Sigmoid colon (tissue), 7 donors: ENCODE measurements at places on chromosomes 16 and 17. TPM values are rescaled to one million over a fixed set of nuclear protein-coding genes. Genes with fewer than 3 reads are reported as not detected.

GRCh38 chr17:38705523-38705802 is 390 bp downstream of the MLLT6 start:
- no peak for DNase-seq

DNA sequence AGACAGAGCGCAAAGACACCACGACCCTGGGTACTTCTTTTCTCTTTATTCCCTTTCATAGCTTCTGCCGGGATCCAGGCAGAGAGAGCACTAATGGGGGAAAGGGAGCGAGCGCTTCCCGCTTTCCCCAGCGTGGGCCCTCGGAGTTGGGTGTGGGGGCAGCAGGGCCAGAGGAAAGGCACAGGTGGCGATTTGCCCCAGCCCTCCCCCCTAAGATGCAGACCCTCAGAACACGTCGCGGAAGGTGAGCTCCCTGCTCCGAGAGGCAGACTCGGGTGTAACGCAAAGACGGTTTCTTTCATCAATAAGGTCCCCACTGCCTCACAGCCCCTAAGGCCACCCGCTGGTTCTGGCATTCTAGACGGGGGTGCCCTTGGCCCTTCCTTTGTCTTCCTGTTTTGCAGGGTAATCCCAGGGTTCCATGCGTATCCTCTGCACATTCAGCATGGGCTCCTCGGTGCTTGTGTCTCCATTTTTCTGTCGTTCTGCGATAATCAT is 570 bp upstream of the NME3 start:
- no peak for DNase-seq

DNA sequence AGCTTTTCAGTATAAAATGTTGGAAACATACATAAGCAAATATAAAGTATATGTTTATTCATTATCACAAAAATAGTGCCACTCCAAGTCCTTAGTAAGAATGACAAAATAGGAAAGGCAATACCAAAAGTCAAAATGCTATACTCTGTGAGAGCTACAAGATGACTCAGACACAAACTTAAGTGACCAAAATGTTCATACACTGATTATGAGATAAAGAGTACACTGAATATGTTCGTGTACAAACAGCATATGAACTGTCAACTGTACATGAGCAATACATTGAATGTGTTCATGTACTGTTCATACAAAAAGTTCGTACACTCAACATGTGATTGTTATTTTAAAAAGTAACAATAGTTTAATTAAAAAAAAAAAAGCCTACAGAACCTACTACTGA is 103.3 kb downstream of the CA4 start:
- DNase-seq, result no peak

DNA sequence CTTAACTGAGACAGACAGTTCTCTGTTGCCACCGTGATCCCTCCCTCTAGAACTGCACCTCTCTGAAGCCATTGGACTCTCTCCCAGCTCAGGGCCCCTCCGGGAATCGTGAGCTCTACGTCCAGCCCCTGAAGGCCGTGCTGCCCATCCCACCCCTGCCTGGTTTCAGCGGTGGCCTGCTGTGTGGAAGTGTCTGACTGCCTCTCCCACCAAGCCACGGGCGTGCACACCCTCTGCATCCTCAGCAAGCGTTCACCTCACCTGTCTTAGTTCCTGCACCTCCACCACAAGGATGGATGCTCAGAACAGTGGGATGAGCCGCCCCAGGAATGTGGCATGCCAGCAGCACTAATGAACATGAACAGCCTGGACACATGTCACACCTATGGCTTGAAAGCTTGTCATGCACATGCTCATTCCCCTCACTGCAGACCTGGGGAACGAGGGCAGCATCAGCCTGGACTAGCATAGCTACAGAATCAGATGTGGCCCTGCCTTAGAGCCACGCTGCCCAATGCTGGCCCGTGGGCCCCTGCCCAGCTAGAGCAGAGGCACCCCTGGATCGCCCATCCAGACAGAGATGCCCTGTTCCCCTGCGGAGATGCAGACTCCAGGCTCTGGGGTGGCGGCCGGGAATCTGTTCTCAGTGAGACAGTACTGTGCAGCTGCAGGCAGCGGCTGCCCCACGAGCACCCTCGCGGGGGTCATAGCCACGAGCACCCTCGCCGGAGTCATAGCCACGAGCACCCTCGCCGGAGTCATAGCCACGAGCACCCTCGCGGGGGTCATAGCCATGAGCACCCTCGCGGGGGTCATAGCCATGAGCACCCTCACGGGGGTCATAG is 73.7 kb upstream of the CHMP6 start:
- peak; percentile 58 for DNase-seq

- DNase-seq, result no peak
Observed at GRCh38 chr16:70381604-70382342, 35.1 kb downstream of the DDX19A start.

- DNase-seq, result no peak
Observed at GRCh38 chr16:89969741-89970410, 21.3 kb downstream of the DEF8 start.

DNA sequence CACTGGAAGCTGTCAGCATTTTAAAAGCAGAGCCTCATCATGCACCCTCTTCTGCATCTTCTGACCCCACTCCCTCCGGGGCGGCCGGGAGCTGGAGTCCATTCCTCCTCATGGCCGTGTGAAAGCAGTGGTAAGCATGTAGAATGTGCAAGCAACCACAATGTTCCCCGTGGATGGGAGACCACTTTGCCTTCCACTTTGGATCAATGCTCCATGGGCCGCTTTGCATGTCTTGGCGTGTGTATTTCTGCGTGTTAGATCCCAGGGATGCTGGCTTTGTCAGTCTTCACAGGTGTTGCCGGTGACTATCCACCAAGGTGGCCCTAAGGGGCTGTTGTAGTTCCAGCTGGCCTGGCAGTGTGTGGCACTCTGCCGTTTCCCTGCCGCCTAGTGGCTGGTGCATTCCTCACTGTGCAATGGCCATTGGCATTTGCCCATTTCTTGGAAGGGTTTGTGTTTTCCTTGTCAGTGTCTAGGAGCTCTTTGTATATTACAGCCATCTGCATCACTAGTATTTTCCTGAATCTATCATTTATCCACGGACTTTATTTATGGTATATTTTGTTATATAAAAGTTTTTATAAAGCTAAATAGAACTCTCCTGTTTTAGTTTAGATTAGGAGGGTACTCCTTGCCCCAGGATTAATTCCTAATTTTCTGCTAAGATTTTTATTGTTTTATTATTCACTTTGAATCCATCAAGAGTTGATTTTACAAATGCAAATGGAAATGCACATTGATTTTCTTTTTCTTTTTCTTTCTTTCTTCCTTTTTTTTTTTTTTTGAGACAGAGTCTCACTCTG is 5.8 kb upstream of the ALDH3A1 start:
- DNase-seq, result peak; percentile 61

- DNase-seq, result no peak
Observed at GRCh38 chr17:2821868-2822267, 25.6 kb downstream of the RAP1GAP2 start.

DNA sequence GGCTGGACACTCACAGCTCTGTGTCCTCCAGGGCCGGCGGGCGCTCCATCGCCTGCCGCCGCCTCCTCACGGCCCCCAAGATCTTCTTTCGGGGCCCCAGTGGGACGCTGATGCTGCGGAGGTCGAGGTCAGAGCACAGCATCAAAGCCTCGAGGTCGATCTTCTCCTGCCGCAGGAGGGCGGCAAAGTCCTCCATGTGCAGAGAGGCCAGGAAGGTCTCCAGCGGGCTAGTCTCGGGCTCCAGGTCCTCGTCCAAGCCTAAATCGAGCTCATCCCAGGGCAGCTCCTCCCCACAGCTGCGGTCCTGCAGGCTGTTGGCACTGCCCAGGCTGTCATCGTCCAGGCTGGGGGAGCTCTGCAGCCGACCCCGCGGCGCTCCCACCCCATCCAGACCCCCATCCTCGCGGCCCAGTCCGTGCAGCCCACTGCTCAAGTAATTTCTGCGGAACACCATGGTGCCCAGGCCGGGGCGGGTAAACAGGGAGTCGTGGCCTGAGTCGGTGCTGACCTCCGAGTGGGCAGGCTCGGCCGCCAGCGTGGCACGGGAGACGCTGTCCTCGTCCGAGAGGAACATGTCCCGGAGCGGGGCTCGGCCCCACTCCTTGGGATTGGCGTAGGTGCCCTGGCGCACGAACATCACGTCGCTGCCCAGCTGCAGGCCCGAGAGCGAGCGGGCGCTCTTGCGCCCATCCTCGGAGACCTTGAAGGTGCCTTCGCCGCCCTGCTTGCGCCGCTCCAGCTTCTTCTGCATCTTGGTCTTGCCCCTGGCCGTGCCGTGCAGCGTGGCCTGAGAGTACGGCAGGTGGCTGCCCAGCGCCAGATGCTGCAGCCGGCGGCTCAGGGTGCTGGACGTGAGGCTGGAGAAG is 3.4 kb downstream of the USH1G start:
- no peak for DNase-seq

GRCh38 chr16:88289001-88289400 is 93.8 kb upstream of the ZNF469 start:
- no peak for DNase-seq

- DNase-seq, result no peak
Observed at GRCh38 chr16:13992322-13992721, 72.4 kb downstream of the ERCC4 start.

DNA sequence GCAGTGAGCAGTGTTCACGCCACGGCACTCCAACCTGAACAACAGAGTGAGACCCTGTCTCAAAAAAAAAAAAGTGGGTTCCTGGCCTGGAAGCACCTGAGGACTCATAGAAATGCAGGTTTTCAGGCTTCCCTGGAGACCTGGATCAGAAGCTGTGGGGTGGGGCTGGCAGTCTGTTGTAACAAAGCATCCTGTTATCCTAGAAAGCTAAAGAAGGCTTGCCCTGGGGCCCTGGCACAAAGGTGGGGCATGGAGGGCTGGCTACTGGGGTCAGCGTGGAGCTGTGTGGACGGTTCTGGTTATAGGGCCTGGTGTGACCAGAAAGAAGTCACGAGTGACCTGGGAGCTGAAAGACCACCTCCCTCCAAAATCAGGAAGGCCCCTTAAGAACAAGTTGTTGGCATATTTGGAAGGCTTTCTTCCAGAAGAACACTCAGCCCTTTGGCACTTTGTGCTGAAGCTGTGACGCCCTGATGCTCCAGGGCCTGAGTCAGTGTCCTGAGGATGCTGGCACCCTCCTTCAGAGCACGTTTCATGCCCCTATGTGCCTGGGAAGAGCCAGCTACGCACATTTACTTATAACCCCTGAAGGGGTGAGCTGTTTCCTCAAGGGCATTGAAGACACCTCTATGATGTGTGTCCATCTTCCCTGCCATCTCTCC is 6.2 kb downstream of the CRISPLD2 start:
- DNase-seq, result peak; percentile 89

GRCh38 chr16:22326771-22327445 is 29.7 kb downstream of the POLR3E start:
- no peak for DNase-seq

The KRT9 gene
- not detected for total RNA-seq

The SPNS1 gene
- 14.5 TPM for total RNA-seq

The KRTAP4-4 gene
- not detected for total RNA-seq
